ENCODE measurements at places on chromosomes 2 and 18. TPM values are rescaled to one million over a fixed set of nuclear protein-coding genes. Genes with fewer than 3 reads are reported as not detected.
A peak's percentile ranks its signal among the peaks of the same experiment; 100 is the strongest.

Gene PCARE
- total RNA-seq: not detected

DNA sequence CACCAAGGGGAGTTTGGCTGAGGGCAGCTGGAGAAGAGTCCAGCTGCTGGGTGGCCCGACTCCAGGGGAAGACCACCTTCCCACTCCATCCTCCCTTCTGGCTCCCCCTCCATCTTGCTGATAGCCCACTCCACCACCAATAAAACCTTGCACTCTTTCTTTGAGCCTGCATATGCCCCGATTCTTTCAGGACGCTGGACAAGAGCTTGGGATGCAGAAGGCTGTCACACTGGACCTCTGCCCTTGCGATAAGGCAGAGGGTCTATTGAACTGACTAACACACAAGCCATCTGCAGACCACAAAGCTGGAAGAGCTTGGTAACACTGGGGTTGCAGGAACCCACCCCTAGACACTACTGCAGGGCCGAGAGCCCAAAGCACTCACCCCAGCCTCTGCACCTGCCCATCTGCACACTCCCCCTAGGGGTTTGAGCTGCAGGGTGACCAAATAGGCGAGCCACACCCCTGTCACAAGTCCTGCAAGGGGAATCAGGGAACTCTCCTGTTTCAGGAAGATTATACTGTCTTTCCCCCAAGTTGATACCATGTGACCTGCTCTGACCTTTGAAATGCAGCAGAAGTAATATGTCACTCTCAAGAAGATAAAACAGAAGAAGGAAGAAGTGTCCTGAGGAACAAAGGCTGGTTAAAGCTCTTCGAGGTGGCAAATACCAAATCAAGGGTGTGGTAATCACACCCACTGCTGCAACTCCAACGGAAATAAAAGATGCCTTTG lies 70.5 kb downstream of the SMAD4 start:
- H3K4me3 ChIP-seq: no peak overlapping the region
- H3K27ac ChIP-seq: no peak overlapping the region
- H3K27me3 ChIP-seq: no peaks in the 10 kb centered on the region
- no peaks in the 10 kb centered on the region for H3K36me3 ChIP-seq

Gene CHRND
- not detected for total RNA-seq

- peak overlapping the region; percentile 80 for H3K27ac ChIP-seq
- peak overlapping the region; percentile 59 for H3K4me3 ChIP-seq
- peaks cover 2% of the 10 kb centered on the region for H3K27me3 ChIP-seq
- H3K4me1 ChIP-seq: peaks cover 16% of the 10 kb centered on the region
- DNase-seq: no peak
Observed at GRCh38 chr2:55269645-55269990, 587 bp upstream of the MTIF2 start.

Gene HOXD4
- not detected for total RNA-seq

Gene ANKRD62
- not detected for total RNA-seq

- H3K27ac ChIP-seq: no peak overlapping the region
- DNase-seq: no peak
- H3K36me3 ChIP-seq: no peaks in the 10 kb centered on the region
- H3K4me3 ChIP-seq: no peak overlapping the region
- no peaks in the 10 kb centered on the region for H3K27me3 ChIP-seq
- H3K4me1 ChIP-seq: no peaks in the 10 kb centered on the region
Observed at GRCh38 chr2:229572507-229573271, 141.7 kb downstream of the DNER start.

- H3K27ac ChIP-seq: no peak overlapping the region
- H3K4me1 ChIP-seq: no peaks in the 10 kb centered on the region
- H3K27me3 ChIP-seq: no peaks in the 10 kb centered on the region
Observed at GRCh38 chr2:72414137-72414760, 266.6 kb upstream of the CYP26B1 start.

- no peaks in the 10 kb centered on the region for H3K36me3 ChIP-seq
- H3K27me3 ChIP-seq: peaks cover 9% of the 10 kb centered on the region
- no peak for DNase-seq
- H3K4me3 ChIP-seq: no peak overlapping the region
Observed at GRCh38 chr2:235627682-235628081, 133.8 kb downstream of the AGAP1 start.

DNA sequence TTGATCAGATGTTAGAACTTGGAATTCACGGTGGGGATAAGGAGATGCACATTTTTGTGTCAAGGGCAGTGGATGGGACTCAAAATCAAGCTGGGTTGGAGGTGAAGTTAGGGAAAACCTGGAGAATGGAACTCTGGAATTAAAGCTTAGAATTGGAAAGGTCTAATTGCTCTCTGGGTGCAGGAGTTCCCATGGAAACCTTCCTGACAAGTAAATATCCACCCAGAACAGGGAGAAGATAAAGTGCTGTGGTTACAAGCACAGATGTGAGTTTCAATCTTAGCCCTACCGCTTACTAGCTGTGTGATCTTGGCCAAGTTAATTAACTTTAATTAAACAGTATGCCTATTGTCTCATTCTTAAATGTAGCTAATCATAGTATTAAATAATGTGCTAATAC lies 71.3 kb upstream of the TCF7L1 start:
- H3K27me3 ChIP-seq: peaks cover 22% of the 10 kb centered on the region
- no peaks in the 10 kb centered on the region for H3K36me3 ChIP-seq

DNA sequence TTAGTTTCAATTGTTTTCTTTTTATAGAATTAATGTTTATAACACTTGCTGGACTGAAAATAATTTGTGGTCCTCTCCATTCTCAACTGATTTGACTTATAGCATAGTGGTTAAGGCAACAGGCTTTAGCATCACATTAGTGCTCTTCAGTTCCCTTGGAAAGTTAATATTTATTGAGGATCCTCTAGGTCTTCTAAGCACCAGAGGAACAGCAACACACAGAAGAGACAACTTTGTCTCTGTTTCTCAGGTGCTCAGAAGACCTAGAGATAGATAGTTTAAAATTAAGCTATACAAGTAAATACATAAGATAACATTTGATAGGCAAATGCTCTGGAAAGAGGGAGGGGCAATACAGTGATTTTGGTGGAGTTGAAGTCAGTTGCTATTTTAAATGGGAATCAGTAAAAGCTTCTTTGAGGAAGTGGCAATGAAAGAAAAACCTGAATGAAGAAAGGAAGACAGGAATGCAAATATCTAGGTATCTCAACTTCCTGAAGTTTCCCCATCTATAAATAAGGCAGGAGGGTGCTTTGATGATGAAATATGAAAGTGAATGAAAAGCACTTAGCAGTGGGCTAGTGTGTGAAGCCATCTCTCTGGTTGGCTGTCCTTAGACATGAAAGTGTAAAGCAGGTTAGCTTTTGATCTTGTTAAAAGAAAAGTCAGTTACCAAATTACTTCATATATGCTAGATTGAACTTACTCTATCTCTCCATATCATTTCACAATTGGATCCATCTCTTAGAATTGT lies 7.9 kb downstream of the NEUROD1 start:
- H3K4me1 ChIP-seq: no peaks in the 10 kb centered on the region
- no peak overlapping the region for H3K4me3 ChIP-seq
- H3K27me3 ChIP-seq: no peaks in the 10 kb centered on the region
- no peak for DNase-seq

GRCh38 chr18:77181950-77182707 lies 49.5 kb upstream of the MBP start:
- no peak overlapping the region for H3K27ac ChIP-seq
- H3K27me3 ChIP-seq: no peaks in the 10 kb centered on the region
- H3K36me3 ChIP-seq: no peaks in the 10 kb centered on the region
- no peak overlapping the region for H3K4me3 ChIP-seq
- no peak for DNase-seq
- no peaks in the 10 kb centered on the region for H3K4me1 ChIP-seq

GRCh38 chr2:184032983-184033382 lies 565.3 kb upstream of the ZNF804A start:
- H3K27me3 ChIP-seq: no peaks in the 10 kb centered on the region
- no peaks in the 10 kb centered on the region for H3K4me1 ChIP-seq
- H3K36me3 ChIP-seq: no peaks in the 10 kb centered on the region
- no peak overlapping the region for H3K4me3 ChIP-seq
- no peak overlapping the region for H3K27ac ChIP-seq
- DNase-seq: no peak

DNA sequence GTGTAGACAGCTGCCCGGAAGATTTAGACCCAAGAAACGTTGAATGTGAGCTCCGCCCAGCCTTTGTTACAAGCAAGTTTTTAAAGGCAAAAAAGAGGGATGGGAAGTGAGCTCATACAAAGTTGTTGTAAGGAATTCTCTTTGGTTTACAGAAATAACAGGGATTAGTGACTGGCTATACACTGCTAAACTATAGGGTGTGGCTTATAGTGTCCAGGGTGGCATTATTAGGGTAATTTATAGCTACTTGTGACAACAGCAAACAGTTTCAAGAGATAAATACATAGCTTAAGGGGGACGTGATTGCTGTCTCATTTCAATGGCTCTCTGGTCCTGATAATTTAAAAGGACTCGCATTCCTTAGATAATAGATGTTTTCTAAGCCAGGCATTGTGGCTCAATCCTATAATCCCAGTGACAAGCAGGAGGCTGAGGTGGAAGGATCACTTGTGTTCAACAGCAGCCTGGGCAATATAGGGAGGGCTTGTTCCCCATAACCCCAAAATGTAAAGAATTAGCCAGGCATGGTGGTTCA lies 66.5 kb upstream of the TGIF1 start:
- DNase-seq: no peak
- no peak overlapping the region for H3K4me3 ChIP-seq
- H3K27me3 ChIP-seq: no peaks in the 10 kb centered on the region
- no peak overlapping the region for H3K27ac ChIP-seq
- no peaks in the 10 kb centered on the region for H3K4me1 ChIP-seq

- no peak for DNase-seq
- H3K27ac ChIP-seq: no peak overlapping the region
- peaks cover 13% of the 10 kb centered on the region for H3K4me1 ChIP-seq
- H3K4me3 ChIP-seq: no peak overlapping the region
- H3K36me3 ChIP-seq: no peaks in the 10 kb centered on the region
Observed at GRCh38 chr18:23824669-23825068, 135.4 kb downstream of the LAMA3 start.

DNA sequence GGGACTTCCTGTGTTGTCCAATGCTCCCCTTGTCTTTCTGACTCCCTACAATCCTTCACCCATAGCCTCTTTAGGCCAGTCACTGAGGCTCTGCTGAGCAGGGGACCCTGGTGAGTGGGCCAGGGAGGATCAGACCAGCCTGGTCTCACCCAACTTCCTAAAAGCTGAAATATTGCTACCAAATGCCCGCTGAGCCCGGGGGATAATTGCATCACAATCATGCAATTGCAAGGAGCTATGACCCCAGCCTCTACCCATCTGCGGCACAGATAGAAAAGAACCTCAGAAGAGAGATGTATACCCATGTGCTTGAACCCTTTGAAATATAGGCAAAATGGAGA lies 3.7 kb upstream of the SP100 start:
- no peaks in the 10 kb centered on the region for H3K27me3 ChIP-seq
- H3K36me3 ChIP-seq: no peaks in the 10 kb centered on the region
- peaks cover 3% of the 10 kb centered on the region for H3K4me1 ChIP-seq
- DNase-seq: no peak
- H3K4me3 ChIP-seq: peak overlapping the region; percentile 69

DNA sequence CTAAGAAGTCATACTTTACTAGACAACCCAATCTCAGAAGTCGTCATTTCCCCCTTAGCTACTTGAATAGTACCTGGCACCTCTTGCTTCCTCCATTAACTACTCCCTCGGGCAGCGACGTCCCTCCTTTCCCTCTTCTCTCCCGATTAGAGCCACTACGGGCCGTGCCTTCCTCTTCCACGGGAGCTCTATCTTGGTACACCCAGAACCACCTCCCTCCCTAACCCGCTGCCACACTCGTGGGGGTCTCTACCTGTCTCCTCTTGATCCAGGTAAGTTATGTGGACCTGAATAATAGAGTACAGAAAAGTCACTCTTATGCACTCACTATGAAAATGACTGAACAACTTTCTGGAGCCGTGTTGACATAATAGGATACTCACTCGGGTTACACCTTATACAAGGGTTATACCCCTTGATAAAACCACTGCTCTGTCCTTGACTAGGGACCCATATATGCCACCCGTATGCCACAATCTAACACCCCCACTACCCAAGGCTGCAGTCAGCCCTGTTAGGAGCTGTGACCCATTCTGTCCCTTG lies 595 bp upstream of the HDHD2 start:
- peaks cover 11% of the 10 kb centered on the region for H3K36me3 ChIP-seq
- H3K27me3 ChIP-seq: no peaks in the 10 kb centered on the region
- no peak for DNase-seq
- peak overlapping the region; percentile 77 for H3K27ac ChIP-seq

GRCh38 chr18:61854578-61855448 lies 38.0 kb downstream of the RNF152 start:
- H3K4me3 ChIP-seq: no peak overlapping the region
- DNase-seq: no peak
- no peaks in the 10 kb centered on the region for H3K27me3 ChIP-seq
- no peaks in the 10 kb centered on the region for H3K36me3 ChIP-seq
- H3K27ac ChIP-seq: no peak overlapping the region

GRCh38 chr2:88469202-88470114 lies 17.0 kb upstream of the FOXI3 start:
- no peaks in the 10 kb centered on the region for H3K27me3 ChIP-seq
- H3K4me3 ChIP-seq: no peak overlapping the region
- no peak overlapping the region for H3K27ac ChIP-seq
- H3K36me3 ChIP-seq: no peaks in the 10 kb centered on the region
- no peaks in the 10 kb centered on the region for H3K4me1 ChIP-seq

- H3K27ac ChIP-seq: no peak overlapping the region
- H3K4me3 ChIP-seq: no peak overlapping the region
- H3K27me3 ChIP-seq: no peaks in the 10 kb centered on the region
Observed at GRCh38 chr18:44668270-44668975, 12.3 kb upstream of the SETBP1 start.

DNA sequence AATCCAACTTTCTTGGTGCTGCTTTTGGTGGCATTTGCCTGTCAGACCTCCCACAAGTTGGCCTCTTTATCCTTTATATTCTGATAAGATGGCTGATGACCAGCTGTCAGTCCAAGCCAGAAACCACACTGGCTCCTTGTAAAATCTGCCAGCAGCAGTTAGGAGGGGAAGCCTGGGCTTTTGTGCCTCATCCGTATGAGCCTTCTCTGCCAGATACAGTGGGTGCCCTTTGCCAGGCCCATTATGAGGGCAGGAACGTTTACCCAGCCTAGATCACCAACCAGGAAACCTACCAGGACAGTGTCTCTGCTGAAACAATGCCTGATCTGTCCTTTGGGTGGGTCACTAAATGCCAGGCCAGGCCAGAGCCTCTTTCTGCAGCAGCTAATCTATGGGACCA lies 202.9 kb upstream of the SP5 start:
- peaks cover 13% of the 10 kb centered on the region for H3K4me1 ChIP-seq
- no peak for DNase-seq
- H3K4me3 ChIP-seq: no peak overlapping the region
- no peaks in the 10 kb centered on the region for H3K27me3 ChIP-seq

Gene ASPRV1
- total RNA-seq: 1.2 TPM

DNA sequence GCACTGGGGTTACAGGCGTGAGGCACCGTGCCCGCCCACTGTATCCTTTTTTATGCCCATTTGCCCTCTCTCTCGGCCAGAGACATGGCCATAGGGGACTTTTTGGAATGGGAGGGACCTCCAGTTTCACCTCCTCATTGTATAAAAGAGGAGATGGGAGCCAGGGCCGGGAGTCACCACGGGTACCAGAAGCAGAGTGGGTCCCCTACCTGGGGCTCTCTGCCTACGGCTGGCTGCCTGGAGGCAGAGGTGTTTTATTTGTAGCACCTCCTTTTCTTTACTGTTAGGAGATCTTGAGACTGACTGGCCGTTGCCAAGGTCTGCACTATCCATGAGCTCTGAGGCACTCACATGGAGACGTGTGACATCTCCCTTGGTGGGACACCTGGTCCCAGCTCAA lies 162.8 kb downstream of the LDLRAD4 start:
- H3K36me3 ChIP-seq: no peaks in the 10 kb centered on the region
- H3K4me3 ChIP-seq: peak overlapping the region; percentile 50
- H3K27ac ChIP-seq: peak overlapping the region; percentile 99
- no peaks in the 10 kb centered on the region for H3K27me3 ChIP-seq
- H3K4me1 ChIP-seq: peaks cover 66% of the 10 kb centered on the region

Gene TEX44
- total RNA-seq: not detected

All from T-cell (primary cell).